Subcutaneous preadipocyte (primary cell): ENCODE measurements at places on chromosomes 1 and 21. TPM values are rescaled to one million over a fixed set of nuclear protein-coding genes. Genes with fewer than 3 reads are reported as not detected.

Gene RNF186
- total RNA-seq: not detected in 2 replicates

Gene PROK1
- not detected in 2 replicates for total RNA-seq

Gene STYXL2
- not detected in 2 replicates for total RNA-seq

Gene SMIM11
- 12.3 and 15.1 TPM in 2 replicates for total RNA-seq

Gene SLC16A1
- total RNA-seq: 71.3 and 94.4 TPM in 2 replicates

Gene FBXO42
- 10.4 and 11.0 TPM in 2 replicates for total RNA-seq

Gene GBP2
- 2.7 and 15.1 TPM in 2 replicates for total RNA-seq

Gene ZNF648
- not detected in 2 replicates for total RNA-seq

Gene PKP1
- total RNA-seq: under 0.01 and 0.78 TPM in 2 replicates

Gene RHD
- total RNA-seq: under 0.01 TPM in 1 of 2 replicates, not detected in the other

Gene SIM2
- total RNA-seq: 1.8 TPM in 1 of 2 replicates, not detected in the other

Gene AQP10
- not detected in 2 replicates for total RNA-seq

Gene S100A8
- not detected in 2 replicates for total RNA-seq

Gene SPRR2G
- not detected in 2 replicates for total RNA-seq

Gene PGBD5
- under 0.01 TPM in 1 of 2 replicates, not detected in the other for total RNA-seq

Gene RAB4A
- 16.2 and 18.0 TPM in 2 replicates for total RNA-seq

Gene RGS8
- not detected in 2 replicates for total RNA-seq

Gene APP
- 231 and 315 TPM in 2 replicates for total RNA-seq

Gene SHISAL2A
- total RNA-seq: not detected in 2 replicates

Gene ENO1
- 2,623 and 2,640 TPM in 2 replicates for total RNA-seq

Gene NOS1AP
- total RNA-seq: not detected in 2 replicates

Gene ZSWIM5
- total RNA-seq: 0.20 and 0.37 TPM in 2 replicates

Gene FYB2
- not detected in 2 replicates for total RNA-seq

Gene PLEKHA6
- total RNA-seq: 0.20 and 0.37 TPM in 2 replicates

Gene SMCP
- total RNA-seq: 0.37 TPM in 1 of 2 replicates, not detected in the other

Gene TNNT2
- not detected in 2 replicates for total RNA-seq

Gene AGMAT
- 2.2 and 2.9 TPM in 2 replicates for total RNA-seq

Gene CNKSR1
- total RNA-seq: under 0.01 TPM in 1 of 2 replicates, not detected in the other

Gene CSF3R
- total RNA-seq: not detected in 2 replicates

Gene IGSF9
- total RNA-seq: not detected in 2 replicates

Gene LDLRAP1
- 12.1 and 16.0 TPM in 2 replicates for total RNA-seq

Gene HCRTR1
- total RNA-seq: not detected in 2 replicates

Gene RBP7
- not detected in 2 replicates for total RNA-seq

Gene VHLL
- 0.39 TPM in 1 of 2 replicates, not detected in the other for total RNA-seq

Gene BCAN
- total RNA-seq: not detected in 2 replicates

Gene CADM3
- 0.20 and 1.1 TPM in 2 replicates for total RNA-seq

Gene SKI
- 18.4 and 22.3 TPM in 2 replicates for total RNA-seq

Gene SPATA1
- total RNA-seq: 0.59 and 1.8 TPM in 2 replicates

Gene CLEC20A
- not detected in 2 replicates for total RNA-seq

Gene SEC22B
- 48.1 and 82.7 TPM in 2 replicates for total RNA-seq

Gene OR14K1
- not detected in 2 replicates for total RNA-seq

Gene L1TD1
- total RNA-seq: 0.20 TPM in 1 of 2 replicates, not detected in the other

Gene CASQ2
- not detected in 2 replicates for total RNA-seq

Gene ZMYND12
- total RNA-seq: 0.39 and 0.73 TPM in 2 replicates
